ENCODE measurements at places on chromosomes 7 and 10. TPM values are rescaled to one million over a fixed set of nuclear protein-coding genes. Genes with fewer than 3 reads are reported as not detected.
A peak's percentile ranks its signal among the peaks of the same experiment; 100 is the strongest.

- DNase-seq, result no peak
Measured at GRCh38 chr7:82594665-82595064, 151.1 kb upstream of the CACNA2D1 start.

DNA sequence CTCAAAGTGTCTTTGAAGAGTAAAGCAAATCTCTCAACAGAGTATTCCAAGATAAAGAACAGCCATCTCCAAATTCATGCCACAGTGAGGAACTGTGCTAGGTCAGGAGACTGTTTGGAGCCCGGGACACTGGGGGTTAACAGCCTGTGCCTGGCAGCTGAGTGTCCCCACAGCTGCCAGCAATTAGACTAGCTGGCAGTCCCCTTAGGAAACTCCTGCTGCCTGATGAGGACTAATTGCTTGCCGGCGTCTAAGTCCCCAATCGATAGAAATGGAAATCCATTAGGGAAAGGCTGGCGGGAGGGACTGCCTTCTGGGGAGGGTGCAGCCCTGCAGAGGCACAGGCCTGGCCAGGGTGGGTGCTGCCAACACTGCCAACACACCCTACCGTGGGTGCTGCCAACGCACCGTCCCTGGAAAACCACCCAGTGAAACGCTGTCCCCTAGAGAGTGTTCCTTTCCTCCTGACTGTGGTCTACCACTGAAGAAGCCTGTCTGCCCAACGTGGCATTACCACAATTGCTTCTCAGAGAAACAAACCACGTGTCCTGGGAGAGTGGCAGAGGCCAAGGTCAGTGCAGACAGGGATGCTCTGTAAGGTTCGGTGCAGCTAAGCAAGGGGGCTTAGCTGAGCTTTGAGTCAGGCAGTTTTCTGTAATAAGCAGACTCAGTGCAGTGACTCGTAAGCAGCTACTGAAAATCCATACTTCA is 60.8 kb downstream of the XRCC2 start:
- DNase-seq, result no peak

- DNase-seq, result no peak
Measured at GRCh38 chr10:10788761-10789160, 228.9 kb upstream of the CELF2 start.

DNA sequence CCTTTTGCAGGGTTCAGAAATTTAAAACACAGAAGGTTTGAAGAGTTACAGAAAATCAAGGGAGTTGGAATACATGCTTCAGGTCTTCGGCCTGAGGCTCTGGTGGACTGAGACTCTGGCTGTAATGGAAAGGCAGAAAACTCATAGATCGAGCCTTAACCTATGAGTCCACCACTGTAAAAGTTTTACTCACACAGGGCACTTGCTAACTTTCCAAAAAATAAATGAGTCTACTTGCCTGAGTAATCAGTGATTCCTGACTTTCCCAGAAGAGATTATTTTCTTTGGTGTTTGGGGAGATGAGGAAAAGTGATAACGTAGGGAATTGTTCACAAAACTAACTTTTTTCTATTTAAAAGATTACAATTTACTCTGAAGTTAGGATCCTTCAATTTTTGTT is 108.0 kb downstream of the MBL2 start:
- no peak for DNase-seq

DNA sequence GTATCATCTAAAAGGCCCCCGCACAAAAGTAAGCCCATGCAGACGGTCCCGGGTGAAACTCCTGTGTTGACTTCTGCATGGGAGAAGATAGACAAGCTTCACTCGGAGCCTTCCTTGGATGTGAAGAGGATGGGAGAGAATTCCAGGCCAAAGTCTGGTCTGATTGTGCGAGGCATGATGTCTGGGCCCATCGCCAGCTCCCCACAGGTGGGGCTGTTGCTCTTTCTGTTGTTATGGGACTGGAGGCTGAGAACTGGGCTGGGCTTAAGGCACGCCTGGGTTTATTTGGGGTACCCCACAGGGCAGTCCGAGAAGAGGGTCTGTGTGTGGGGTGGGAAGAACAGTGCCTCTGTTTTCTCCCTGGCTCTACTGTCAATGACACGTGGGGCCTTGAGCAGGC is 14.6 kb downstream of the MINDY4 start:
- DNase-seq, result no peak

DNA sequence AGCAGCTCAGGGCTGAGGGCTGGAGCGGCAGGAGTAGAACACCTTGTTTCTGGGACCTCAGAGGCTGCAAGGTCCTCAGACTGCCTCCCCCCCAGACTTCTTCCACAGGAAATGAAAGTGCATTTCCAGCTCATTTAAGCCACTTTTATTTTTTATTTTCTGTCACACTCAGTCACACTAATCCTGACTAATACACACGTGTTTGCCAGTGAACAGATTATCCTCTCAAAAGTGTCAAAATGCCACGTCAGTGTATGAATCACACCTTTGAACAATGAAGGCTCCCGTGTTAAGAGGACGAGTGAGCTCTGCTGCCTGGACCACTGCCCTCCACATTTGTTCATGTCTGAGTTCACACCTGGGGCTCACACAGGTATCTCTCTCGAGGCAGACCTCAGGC is 488.5 kb downstream of the DNAJB6 start:
- DNase-seq, result no peak

DNA sequence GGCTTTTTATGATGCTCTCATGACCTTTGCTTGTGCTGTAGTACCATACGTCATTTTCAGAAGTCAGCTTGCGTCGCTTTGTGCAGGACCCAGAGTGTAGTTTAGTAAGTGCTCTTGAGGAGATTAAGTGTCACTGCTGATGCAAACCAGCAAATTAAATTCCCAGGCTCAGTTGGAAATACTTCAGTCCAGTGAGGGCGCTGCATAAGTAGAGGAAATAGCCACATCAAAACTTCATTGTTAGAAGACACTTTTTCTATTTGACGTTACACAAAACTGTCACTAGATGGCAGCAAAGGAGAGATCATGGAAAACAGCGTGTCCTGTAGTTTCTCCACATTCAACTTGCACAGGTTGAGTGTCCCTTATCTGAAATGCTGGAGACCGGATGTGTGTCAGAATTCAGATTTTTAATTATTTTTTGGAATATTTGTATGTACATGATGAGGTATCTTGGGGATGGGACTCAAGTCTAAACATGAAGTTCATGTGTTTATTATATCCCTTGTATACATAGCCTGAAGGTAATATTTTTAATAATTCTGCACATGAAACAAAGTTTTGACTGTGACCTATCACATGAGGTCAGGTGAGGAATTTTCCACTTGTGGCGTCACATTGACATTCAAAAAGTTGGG is 7.9 kb downstream of the ZNF22 start:
- DNase-seq, result no peak

DNA sequence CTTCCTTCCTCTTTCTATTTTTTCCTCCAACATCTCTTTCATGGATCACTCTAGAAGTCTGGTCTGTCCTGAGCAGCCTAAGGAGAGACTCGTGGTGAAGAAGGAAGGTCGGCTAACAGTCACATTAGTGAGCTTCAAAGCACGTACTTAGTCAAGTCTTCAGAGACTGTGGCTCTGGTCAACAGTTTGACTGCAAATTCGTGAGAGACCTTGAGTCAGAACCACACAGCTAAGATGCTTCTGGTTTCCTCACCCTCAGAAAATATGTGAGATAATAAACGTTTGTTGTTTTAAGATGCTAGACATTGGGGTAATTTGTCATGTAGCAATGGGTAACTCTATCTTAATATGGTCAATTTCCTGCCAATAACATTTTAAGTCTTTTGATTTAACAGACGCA is 126.2 kb upstream of the LRRN3 start:
- DNase-seq, result no peak

TMEM229A gene
- total RNA-seq, result not detected

- peak; percentile 8 for DNase-seq
Measured at GRCh38 chr10:124717041-124717757, 27.0 kb downstream of the FAM53B start.

GRCh38 chr7:117949232-117949631 is 76.0 kb upstream of the CTTNBP2 start:
- no peak for DNase-seq

DNA sequence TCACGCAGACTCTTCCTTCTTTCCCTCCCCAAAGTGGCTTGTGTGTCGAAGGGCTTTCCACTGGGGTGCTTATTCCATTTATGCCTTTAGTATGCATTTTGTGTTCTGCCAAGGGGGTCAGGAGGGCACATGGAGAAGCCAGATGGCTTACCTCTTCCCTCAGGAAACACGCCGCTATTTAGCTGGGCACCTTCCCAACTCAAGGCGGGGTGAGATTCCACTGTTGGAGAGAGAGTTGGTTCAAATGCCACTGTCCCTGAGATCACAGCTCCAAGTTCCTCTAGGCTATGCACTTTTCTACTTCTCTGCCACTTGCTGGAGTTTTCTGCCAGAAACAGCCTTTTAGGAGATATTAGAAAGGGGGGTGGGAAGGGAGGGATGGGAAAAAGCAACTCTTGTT is 1091.8 kb downstream of the LRMDA start:
- DNase-seq, result peak; percentile 16

GRCh38 chr10:95706573-95706972 is 12.8 kb upstream of the TCTN3 start:
- DNase-seq, result no peak

- no peak for DNase-seq
Measured at GRCh38 chr7:55271069-55271626, 94.0 kb upstream of the LANCL2 start.

DNA sequence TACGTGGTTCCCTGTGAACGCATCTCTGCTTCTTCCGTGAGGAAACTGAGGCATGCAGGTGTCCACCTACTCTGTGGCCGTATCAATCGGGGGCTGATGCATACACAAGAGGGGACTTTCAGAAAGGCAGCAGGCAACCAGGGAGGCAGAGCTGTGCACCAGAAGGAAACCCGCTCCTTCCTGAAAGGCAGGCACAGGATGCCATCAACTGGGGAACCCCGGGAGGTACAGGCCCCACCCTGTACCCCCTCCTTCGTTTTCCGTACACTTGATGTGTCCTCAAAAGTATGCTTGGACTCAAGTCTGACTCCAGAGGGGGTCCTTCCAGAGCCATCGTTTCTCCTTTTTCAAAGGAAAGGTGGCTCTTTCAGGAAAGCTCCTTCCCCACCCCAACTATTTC is 59.5 kb downstream of the ASB13 start:
- no peak for DNase-seq

DNA sequence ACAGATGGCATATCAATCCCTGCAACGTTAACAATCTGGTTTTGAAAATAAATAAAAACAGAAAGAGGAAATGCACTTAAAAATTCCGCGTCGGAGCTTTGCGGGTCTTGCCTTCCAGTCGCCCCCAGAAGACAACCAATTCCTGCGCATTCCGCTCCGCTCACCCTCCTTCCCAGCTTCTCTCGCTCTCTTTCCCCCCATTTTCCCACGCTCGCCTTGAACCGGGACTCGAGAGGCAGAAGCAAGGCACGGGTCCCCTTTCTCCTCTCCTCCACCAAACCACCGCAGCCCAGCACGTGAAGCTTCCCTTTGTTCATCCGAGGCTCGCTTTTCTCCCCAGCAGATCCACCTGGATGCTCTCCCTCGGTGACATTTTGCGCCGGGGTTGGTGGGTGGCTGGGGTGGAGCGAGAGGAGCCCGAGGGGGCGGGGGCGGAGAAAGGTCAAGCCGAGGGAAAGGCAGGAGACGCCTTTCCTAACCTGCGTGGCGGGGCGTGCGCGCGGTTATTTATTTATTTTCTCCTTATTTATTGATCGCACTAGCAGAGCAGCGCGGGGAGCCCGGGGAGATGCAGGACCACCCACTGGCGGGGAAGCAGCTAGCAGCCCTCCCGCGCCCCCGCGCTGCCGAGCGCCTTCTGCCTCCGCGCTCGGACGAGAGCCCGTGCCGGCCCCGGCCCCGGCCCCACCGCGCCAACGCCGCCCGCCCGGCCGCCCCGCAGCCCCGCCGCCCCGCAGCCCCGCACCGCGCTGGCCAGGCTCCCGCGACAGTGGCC is at the start of gene KCND2:
TSS of gene KCND2 (plus strand) at position 475 of the 775 bp plus-strand sequence.
- DNase-seq, result peak; percentile 13

PHYHIPL gene
- total RNA-seq, result 0.11 TPM

DNA sequence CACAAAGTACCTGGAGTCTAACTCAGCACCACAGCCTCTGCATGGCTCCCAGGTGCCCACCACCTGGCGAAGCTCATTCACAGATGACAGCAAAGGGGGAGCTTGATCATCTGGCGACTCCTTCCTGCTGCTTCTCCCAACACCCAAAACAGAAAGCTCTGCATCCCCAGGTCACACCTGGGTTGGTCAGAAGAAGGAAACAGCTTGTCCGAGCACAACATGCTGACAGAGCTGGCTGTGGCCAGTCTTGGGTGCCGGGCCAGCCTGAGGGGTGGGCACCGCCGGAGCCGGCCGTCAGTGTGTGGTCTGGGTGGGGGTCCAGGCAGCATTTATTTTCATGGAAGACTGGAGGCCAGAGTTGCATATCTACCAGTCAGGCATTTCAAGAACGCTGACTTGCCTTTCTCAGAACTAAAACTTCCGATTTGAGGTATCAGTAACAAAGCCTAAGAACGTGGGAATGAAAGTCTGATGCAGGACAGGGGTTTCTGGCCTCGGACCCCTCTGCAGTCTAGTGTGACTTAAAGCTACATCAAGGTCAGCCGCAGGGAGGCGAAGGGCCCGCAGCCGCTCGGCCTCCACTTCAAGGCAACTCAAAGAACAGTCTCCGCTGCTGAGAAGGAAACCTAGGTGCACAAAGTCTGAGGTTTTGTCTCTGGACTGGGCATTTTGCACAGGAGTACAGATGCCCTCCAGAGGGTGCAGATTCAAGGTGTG is 109.6 kb downstream of the CYTH3 start:
- no peak for DNase-seq

DNA sequence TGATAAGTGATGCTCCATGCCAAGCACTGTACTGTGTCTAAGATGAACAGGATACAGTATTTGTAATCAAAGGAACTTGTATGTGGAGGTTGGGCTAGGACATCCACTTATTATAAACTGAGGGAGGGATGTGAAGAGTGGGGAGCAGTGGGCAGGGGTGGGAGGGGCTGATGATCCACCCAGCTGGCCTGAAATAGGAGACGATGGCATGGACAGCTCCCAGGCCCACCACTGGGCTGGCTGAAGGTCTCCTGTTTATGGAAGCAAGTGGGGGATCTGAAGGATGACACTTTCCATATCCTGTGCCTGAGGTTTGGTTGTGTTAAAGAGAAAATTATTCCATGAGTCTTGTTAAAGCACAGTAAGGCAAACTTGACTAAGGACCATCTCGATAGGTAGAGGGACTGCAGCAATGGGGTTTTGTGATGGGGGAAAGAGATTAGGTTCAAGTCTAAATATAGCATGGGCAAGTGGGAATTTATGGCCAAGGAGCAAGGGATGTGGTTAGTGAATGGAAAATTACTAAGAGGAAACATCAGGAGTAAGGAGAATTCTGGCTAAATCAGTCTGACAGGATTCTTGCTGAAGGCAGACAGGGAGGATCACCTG is 124.6 kb downstream of the CCNY start:
- DNase-seq, result no peak

DNA sequence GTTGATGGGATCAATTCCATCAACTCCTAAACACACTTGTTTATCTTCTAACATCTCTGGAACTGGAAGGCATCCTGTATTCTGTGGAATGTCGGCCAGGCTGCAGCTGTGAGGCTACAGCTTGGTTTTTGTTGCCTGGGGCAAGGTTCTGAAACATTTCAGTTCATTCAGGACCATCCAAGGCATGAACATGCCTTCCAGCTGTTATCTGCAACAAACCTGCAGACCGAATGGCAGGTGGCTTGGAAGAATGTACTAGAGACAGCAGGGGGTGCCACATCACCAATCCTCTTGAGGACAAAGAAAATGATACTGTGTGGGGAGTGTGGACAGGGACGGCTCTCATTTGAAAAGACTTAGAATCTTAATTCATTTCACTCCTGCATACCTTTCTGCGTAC is 12.4 kb downstream of the PAPOLB start:
- DNase-seq, result no peak

- no peak for DNase-seq
Measured at GRCh38 chr7:102819151-102819550, 70.4 kb downstream of the FAM185A start.
